ENCODE measurements at places on chromosomes 12 and 14. TPM values are rescaled to one million over a fixed set of nuclear protein-coding genes. Genes with fewer than 3 reads are reported as not detected.

DNA sequence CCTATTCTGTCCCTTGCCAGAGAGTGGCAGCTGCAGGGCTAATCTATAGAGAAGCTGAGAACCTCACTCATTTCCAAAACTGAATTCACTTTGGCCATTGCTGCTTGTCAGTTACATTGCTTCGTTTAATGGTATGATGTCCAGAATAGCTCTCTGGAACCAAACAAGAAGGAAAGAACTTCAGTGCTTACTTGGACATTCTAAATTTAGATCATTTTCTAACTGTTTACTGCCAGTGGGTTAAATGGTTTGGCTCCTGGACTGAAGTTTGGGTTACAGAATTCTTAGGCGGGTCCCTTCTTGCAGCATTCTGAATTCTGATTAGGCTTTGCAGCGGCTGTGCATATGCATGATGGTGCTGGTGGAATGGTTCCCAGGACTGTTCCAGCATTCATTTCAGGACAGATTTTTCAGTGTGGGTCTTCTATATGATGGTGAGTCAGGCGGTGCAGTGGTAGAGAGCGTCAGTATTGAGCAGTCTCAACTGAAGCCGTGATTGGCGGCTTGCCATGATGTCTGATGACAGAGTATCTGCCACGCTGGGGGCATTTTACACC, 148.7 kb downstream of the DYRK2 start:
- H3K4me1 ChIP-seq = peaks cover 31% of the 10 kb centered on the region
- no peak overlapping the region for H3K4me3 ChIP-seq
- H3K27ac ChIP-seq = peak overlapping the region; percentile 60
- H3K36me3 ChIP-seq = no peaks in the 10 kb centered on the region

- DNase-seq = no peak
- H3K36me3 ChIP-seq = no peaks in the 10 kb centered on the region
Observed at GRCh38 chr12:49689237-49689636, 18.0 kb downstream of the FMNL3 start.

Gene MYH6
- under 0.01 TPM for total RNA-seq

Gene SMCO2
- not detected for total RNA-seq

GRCh38 chr12:65208964-65209654, 39.7 kb downstream of the LEMD3 start:
- DNase-seq = no peak
- H3K27me3 ChIP-seq = no peaks in the 10 kb centered on the region
- no peak overlapping the region for H3K4me3 ChIP-seq
- H3K27ac ChIP-seq = no peak overlapping the region
- peaks cover 40% of the 10 kb centered on the region for H3K4me1 ChIP-seq
- H3K36me3 ChIP-seq = no peaks in the 10 kb centered on the region

GRCh38 chr14:79544698-79545070, 666.6 kb downstream of the DIO2 start:
- H3K27ac ChIP-seq = no peak overlapping the region
- H3K36me3 ChIP-seq = no peaks in the 10 kb centered on the region
- H3K4me1 ChIP-seq = peaks cover 57% of the 10 kb centered on the region
- no peaks in the 10 kb centered on the region for H3K27me3 ChIP-seq
- H3K4me3 ChIP-seq = no peak overlapping the region
- no peak for DNase-seq

DNA sequence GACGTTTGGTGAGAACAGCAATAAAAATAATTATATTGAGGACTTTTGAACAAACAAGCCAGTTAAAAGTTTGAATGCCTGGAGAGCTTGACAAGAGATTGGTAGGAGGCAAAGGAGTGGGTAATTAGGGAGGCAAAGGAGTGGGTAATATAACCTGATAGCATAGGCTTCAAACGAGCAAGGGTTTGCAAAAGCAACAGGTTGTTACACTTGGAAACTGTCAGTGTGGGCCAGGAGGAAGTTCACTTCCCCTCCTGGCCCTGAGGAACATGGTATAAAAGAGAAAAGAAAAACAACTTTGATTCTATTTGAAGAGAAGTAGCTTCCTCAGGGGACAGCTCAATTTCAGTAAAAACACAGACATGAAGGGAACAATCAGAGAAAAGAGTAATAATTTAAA, 121.7 kb downstream of the CCER1 start:
- no peak overlapping the region for H3K4me3 ChIP-seq
- H3K4me1 ChIP-seq = peaks cover 5% of the 10 kb centered on the region
- no peak overlapping the region for H3K27ac ChIP-seq
- DNase-seq = no peak
- no peaks in the 10 kb centered on the region for H3K36me3 ChIP-seq

- DNase-seq = no peak
- no peaks in the 10 kb centered on the region for H3K4me1 ChIP-seq
- H3K36me3 ChIP-seq = no peaks in the 10 kb centered on the region
- H3K4me3 ChIP-seq = no peak overlapping the region
- H3K27ac ChIP-seq = no peak overlapping the region
- no peaks in the 10 kb centered on the region for H3K27me3 ChIP-seq
Observed at GRCh38 chr12:80593766-80594165, 113.7 kb upstream of the MYF6 start.

Gene ITGA7
- total RNA-seq = 231 TPM
